ENCODE measurements at places on chromosomes 5 and 9. TPM values are rescaled to one million over a fixed set of nuclear protein-coding genes. Genes with fewer than 3 reads are reported as not detected.

- DNase-seq: peak; percentile 65
These were observed 35.8 kb upstream of the AFAP1L1 start for GRCh38 chr5:149235841-149236240.

- peak; percentile 60 for DNase-seq
These were observed 75.0 kb downstream of the STK10 start for GRCh38 chr5:172113036-172113435.

DNA sequence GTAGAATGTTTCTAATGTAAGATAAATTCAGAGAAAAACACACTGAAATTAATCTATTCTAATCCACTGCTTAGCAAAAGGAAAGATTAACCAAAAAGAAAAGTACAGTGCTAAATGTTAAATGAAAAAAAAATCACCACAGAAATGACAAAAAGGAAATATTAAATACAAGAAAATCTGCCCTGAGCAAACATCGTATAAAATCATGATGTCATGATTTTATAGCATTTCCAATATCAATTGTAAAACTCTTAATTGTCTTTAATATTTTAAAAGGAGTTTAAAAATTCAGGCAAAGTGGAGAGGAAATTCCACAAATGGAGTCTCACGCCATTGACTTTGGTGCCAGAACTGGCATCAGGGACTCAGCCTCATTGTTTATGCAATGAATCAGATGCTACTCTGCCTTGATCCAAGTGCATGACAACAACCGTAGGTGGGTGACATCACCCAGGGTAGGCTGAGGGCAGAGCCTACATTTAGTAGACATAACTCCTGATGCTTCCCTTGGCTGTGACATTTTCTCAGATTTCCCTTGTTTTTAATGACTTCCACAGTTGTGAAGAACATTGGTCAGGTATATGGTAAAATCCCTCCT is 696.8 kb downstream of the SEMA5A start:
- DNase-seq: no peak

GRCh38 chr9:124270504-124271335 is 13.0 kb downstream of the NEK6 start:
- DNase-seq: no peak

DNA sequence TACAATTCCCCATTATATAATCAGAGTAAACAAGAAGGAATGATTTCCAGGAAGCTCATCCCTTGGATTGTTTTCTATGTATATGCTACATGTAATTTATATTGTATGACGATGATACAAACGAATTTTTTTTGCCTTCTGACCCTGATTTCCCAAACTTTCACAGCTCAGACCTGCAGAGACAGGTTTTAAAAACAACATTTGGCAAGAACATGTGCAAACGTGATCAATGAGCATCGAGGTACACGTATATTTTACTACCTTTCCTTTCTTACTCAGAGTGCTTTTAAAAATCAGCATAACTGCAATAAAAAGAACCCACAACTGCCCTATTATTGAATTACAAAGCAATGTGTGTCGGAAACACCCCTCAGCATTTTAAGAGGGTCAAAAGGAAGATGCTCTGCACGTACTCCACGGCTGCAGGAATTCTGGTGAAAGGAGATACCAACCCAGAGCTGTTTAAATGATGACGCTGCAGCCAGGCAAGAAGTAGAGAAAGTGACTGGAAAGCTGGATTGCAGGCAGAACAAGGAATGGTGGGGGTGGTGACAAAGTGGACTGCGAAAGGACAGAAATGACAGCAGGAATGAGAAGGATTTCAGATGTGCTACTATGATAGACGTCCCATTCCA is 533.5 kb downstream of the RAB3C start:
- DNase-seq: no peak

GRCh38 chr9:29290516-29290915 is 1717.2 kb upstream of the C9orf72 start:
- DNase-seq: no peak

- DNase-seq: no peak
These were observed 25.8 kb downstream of the KLHL3 start for GRCh38 chr5:137710086-137710485.

DNA sequence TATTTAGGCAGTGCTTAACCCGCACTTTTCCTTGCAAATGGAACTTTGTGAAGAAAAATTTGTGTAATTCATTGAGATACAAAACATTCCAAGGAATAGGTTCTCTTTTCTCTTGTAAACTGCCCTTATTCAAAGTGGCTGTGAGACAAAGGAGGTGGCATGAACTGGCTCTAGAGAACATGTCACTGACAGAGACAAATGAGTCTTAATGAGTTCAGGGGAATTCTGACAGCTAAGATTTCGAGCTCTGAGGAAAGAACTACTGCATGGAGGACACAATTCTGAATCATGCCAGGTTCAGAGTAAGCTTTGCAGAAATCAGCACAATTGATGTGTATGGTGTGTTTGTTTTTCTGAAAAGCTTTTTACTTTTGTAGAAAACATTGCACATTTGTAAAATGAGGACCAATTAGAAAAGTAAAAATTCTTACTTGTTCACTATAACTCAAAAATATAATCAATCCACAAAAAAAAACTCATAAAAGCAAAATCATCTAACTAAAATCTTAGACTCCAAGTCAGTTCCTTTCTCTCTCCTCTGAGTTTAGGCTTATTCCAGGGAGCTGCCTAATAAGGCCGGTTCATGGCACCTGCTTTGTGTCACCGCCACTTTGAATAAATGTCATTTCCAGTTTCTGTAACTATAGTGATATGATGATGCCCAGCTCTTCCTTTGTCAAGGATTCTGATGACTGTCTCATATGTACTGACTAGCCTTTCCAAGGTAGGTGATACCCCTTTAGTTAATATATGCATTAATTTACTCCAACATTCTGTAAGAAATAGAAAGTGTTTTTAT is 163.2 kb downstream of the HCN1 start:
- no peak for DNase-seq

GRCh38 chr9:68489646-68490045 is 51.0 kb downstream of the TMEM252 start:
- DNase-seq: no peak

GRCh38 chr9:98193336-98193944 is 1.0 kb upstream of the CORO2A start:
- DNase-seq: no peak

- DNase-seq: no peak
These were observed 193.3 kb downstream of the PALM2AKAP2 start for GRCh38 chr9:109973336-109973735.

DNA sequence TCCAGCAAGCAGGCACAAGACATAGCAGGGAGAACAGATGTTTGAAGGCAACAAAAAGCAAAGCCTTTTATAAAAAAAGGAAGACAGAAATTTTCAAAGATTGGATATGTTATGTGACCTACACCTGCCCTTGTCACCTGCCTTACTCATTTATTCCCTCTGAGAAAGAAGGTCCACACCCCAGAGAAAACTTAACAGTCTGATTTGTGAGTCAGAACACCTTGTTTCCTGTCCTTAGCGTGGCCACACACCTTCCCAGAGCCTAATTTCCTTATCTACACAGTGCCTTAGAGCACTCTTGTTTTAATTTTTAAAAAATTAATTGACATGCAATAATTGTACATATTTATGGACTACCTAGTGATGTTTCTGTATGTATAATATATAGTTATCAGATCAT is 419.0 kb upstream of the DAB2 start:
- no peak for DNase-seq

DNA sequence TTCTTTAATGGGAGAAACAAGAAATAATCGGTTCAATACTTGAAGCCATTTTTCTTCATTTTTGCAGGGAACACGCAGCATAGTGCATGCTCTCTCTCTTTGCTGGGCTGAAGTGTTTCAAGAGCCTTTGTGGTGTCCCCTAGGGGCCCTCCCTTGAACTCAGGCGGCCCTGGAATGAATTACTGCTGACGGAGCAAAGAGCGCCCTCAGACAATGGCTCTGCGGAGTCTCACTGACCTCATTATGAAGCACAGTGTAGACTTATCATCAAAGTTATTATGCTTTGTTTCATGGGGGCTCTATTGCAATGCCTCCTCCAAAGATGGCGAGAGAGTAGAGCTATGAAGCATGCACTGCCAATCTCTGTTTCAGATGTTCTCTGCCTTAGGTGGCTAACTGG is 64.8 kb upstream of the ADCY2 start:
- DNase-seq: no peak

MAMDC4 gene
- 7.0 TPM for total RNA-seq

PTGDS gene
- total RNA-seq: 2,654 TPM

IFNA21 gene
- not detected for total RNA-seq

TMEM161B gene
- total RNA-seq: 8.0 TPM

ANKRD34B gene
- total RNA-seq: not detected

RNF44 gene
- total RNA-seq: 18.4 TPM

LMNB1 gene
- total RNA-seq: 1.4 TPM

All from heart left ventricle (tissue), 16 donors.